Cardiac septum (tissue), 1 donor: ENCODE measurements at places on chromosomes 12 and 14. TPM values are rescaled to one million over a fixed set of nuclear protein-coding genes. Genes with fewer than 3 reads are reported as not detected.

DNA sequence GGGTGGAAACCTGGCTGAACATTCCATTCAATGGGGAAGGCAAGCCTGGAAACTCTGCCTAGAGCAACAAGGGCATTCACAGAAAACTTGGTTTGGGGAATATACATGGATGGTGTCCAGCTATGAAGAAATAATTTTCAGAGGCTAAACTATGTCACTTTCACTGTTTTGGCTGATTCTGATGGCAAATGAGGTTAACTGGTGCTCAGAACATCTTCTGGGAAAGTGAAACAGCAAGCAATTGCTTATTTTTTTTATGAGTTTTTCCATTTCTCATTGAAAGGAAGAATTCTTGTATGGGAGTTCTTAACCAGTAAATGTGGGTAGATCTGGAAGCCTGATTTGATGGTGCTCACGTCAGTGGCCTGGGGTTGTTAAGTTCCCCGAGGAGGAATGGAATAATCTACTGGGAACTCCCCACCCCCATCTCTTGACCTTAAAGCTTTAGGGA lies 132.8 kb upstream of the BTG1 start:
- no peak for DNase-seq

DNA sequence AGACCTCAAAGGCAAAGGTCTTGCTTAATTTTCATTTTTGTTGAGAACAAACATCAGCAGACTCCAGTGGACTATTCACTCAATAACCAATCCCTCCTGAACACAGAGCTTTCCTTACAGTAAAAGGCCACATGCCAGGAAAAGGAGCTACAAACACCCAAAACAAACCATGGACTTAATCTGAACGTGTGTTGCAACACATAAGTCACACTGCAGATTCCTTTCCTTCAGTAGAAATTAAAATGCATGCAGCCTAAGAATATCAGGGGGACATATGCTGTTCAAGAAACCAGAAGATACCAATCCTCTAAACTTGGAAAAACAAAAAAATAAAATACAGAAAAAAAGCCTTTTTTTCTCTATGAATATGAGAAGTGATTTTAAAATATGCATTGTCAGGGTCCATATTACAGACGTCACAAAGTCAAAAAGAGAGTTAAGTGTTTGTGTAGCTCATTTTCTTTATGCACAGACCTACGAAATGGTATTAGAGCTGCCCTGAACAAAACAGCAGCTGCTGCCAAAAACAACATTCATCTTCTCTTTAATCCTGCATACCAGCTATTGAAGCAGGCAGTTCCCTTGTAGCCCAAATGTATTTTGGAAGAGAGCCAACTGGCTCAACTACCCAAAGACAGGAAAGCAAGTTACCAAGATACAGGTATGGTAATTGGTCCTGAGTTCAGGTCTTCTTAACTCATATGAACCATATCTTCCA lies 26.2 kb downstream of the KITLG start:
- DNase-seq = no peak

GRCh38 chr12:76878099-76878898 lies 520 bp downstream of the CSRP2 start:
- DNase-seq = no peak

GRCh38 chr12:89468017-89468416 lies 56.6 kb downstream of the GALNT4 start:
- no peak for DNase-seq

- DNase-seq = no peak
These were observed 398.7 kb downstream of the BTG1 start for GRCh38 chr12:91746976-91747375.

DNA sequence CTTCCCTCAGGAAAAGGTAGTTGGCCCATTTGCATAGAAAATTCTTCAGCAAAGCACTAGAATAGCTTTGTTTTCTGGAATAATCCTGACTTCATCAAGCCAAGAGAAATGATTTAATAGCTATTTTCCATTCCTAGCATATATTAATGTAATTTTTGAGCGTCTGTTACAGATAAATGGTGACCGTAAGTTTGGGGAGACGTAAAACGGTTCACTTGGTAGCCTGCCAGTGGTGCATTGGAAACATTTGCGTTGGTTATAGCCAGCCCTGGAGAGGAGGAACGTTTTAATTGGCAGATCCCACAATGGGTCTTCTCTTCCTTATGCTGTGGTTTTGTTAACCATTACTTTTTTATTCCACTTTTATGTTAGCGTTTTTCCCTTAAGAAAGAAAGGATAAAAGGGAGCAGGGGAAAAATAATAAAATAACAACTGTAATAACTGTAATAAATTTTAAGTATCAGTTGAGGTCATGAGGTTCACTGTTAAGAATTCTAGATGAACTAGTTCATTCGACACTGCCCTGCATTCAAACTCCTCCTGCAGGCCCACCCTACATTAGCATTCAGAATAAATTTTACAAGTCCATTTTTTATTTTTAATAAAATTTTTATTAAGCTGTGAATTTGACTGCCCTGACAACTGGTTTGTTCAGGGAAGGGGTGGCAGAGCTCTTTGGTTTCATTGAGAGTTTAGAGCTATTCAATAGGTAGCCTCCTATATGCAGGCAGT lies 300.7 kb downstream of the ERC1 start:
- no peak for DNase-seq

DNA sequence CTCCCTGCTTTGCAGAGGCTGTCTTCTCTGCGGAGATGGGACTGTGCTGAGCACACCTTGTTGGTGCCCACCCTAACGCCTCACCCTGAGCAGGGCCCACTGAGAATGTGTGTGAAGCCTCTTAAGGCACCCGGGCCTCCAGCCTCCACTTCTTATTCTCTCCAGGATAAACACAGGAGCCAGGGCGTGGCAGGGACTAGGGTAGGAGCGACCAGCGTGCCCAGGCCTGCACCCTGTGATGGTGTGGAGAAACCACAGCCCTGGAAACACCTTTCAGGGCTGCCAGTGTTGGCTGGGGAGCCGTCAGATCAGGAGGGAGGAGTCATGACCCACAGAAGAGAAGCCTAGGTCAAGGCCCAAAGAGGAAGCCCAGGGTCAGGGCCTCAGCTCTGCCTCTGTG lies 41.3 kb downstream of the VDR start:
- DNase-seq = no peak

- DNase-seq = no peak
These were observed 740.9 kb downstream of the GALC start for GRCh38 chr14:87252103-87252502.

- DNase-seq = no peak
These were observed 390.3 kb downstream of the AACS start for GRCh38 chr12:125455556-125455955.

- DNase-seq = no peak
These were observed 48.8 kb downstream of the NUAK1 start for GRCh38 chr12:106089935-106090334.

- DNase-seq = no peak
These were observed 1272.4 kb upstream of the TMEM132C start for GRCh38 chr12:126994599-126994998.

DNA sequence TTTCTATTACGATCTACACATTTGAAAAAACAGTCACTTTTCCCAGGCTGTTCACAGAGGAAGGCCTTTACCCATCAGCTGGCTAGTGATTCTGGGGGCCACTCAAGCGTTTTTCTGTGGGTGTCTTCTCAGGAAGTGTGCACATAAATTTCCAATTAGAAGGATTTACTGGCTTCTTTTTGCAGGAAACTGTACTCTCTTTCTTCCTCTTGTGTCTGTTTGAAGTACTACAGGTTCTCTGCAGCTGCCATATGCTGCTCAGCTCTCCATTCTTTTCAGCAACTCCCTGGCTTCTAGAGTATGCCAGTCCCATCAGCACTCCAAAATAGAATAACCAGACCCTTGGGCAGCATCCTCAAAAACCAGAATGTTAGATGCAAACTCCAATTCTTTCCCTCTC lies 110.4 kb upstream of the NAV3 start:
- DNase-seq = no peak

GRCh38 chr12:121970581-121971300 lies 50.9 kb upstream of the BCL7A start:
- DNase-seq = no peak

- DNase-seq = no peak
These were observed 148.6 kb downstream of the TSPAN9 start for GRCh38 chr12:3225796-3226180.

GRCh38 chr14:68014771-68015170 lies 195.2 kb downstream of the RAD51B start:
- DNase-seq = no peak

GRCh38 chr14:91858536-91859275 lies 8.6 kb downstream of the TC2N start:
- DNase-seq = no peak

- DNase-seq = no peak
These were observed 71.8 kb downstream of the KIF26A start for GRCh38 chr14:104209985-104210816.

DNA sequence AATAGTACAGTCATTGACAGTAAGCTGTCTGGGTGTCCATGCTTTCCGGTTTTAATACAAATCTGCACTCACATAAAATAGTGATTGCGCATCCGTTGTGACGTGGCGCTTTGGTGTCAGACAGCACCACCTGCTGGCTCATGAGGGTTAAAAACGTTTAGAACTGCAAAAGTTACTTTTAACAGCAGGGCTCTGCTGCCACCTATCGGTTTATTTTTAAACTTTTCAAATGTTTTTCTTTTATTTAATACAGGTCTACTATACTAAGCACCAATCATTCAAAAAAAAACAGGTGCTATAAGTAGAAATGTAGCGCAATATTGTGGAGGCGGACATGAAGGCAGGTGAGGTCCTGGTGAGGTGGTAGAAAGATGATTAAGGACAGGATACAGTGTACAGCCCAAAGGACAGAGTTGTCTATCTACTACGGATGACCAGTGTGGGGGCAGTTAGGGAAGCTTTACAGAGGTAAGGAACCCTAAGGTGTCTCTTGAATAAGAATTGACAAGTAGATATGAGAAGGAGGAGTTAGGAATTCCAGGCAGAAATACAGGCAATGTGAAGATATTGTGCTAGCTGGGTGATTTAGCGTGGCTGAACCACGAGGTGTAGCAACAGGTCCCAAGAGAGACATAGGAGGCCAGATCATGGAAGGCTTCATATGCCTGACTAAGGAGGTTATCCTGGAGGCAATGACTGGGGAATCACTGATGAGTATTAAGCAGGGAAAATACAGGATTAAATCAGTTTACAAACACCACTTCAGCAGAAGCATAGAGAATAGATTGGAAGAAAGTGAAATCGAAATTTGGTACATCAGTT lies 91.5 kb upstream of the PRB2 start:
- peak; percentile 82 for DNase-seq

- DNase-seq = no peak
These were observed 7.2 kb upstream of the P2RX4 start for GRCh38 chr12:121202407-121203355.

DNA sequence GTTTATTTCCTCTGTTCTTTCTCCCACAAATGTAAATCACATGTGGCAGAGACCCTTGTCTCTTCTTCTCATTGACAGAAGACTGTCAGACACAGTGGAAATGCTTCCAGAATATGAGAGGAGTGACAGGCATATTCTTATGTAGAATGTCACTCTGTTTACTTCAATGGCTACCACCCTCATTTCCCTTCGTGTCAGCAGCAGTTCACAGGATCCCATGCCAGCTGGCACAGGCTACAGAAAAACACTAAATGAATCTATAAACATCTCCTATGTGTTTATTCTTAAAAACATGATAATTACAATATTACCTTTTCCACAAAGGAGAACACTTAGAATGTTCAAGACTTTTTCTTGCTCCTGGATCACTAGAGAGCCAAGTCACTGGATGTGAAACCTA lies 183.8 kb upstream of the CNTN1 start:
- no peak for DNase-seq

Gene EPYC
- not detected for total RNA-seq

Gene RERGL
- 0.97 TPM for total RNA-seq

Gene MANSC1
- total RNA-seq = 9.2 TPM

Gene RDH16
- total RNA-seq = 0.22 TPM

Gene CABP1
- total RNA-seq = 2.8 TPM

Gene ANKLE2
- total RNA-seq = 31.4 TPM

Gene MYF6
- total RNA-seq = 1.1 TPM

Gene EIF2S3B
- 0.62 TPM for total RNA-seq

Gene RASSF9
- total RNA-seq = 9.1 TPM

Gene SNX6
- total RNA-seq = 59.5 TPM

Gene ASCL1
- total RNA-seq = not detected
